Stimulated activated CD8-positive, alpha-beta memory T cell treated with anti-CD3 and anti-CD28 coated beads, Interleukin-7, amount 100 ng/mL, for 1 hour (primary cell): ENCODE measurements at places on chromosomes 5 and 9.

DNA sequence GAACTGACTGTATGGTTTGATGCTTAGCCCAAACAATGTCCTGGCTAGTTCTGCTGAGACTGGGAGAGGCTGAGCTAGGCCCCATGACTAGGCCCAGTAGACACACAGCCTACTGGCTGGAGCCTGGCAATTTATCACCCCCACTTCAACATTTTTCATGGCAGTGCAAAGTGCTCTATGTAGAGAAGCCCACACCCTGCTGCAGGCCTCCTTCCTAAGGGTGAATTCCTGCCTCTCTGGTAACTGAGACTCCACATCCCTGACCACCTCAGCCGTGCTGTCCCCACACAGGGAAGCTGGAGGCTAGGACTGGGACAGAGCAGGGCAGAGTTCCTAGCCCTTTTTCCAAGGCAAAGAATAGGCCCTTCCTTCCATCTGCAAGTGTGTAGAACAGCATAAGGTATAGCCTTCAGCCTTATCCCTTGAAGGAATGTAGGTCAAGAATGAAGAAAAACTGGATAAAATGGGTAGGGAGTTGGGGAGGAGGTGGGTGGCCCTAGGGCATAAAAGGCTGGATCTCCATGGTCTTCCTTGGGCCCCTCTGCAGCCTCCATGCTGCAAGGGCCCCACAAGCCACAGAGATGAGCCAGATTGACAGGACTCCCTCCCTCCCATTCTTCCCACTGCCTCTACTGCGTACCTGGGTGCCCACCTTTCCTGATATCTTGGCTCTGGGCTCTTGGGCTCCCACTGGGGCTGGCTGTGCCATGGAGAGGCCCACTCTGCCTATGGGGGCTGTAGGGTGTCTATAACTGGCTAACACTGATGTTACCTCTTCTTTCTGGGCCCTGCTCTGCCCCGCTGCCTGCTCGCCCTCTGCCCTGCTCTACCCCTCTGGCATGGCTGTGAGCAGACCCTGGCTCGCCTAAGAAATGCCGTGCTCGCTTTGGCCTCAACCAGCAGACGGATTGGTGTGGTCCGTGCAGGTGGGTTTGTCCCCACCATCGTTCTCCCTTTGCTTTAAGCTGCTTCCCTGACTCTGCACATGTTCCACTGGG, 29.8 kb downstream of the TCF7 start:
- no peak for DNase-seq

DNA sequence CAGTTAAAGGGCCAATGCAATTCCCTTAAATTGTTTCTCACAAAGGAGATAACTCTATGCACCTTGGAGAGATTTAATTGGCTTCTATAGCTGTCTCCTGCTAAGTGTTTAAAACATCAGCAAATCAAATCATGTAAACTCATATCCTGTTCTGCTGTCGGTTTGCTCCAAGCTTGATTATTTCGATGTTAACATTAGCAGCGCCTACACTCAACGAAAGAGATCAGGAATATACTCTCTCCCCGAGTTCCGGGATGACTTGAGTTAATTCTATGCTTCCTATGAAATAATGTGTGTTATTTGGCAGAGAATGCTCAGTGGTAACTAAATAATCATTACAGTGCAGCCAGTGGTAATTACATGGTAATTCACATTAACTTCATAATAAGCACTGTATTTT, 338.6 kb downstream of the EBF1 start:
- DNase-seq = no peak

GRCh38 chr9:95137587-95138145, 179.8 kb downstream of the FANCC start:
- DNase-seq = no peak

- DNase-seq = no peak
Observed at GRCh38 chr5:111124793-111125192, 32.6 kb downstream of the WDR36 start.

DNA sequence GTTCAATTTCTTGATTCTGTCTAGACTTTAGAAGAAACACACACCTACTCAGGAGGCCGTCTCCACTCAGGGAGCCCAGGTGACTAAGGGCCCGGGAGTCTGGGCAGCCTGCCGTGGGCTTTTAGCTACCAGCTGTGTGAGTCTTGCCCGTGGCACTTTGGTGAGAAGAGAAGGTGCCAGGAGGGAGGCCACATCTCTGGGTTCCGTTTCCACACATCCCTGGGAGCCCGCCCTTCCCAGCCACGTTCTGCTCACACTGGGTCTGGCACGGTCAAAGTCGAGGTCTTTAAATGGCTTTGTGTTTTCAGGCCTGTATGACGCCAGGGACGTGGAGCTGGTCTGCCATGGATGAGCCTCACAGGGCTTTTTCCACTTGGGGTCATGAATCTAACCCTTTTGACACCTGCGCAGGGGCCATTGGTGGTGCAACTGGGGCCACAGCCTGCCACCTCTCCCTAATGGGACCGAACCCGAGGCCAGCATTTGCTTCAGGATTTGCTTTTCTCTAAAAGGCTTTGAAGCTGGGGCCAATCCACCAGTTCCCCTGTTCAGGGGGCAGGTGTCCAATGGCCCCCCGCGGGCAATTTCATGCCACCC, 17.2 kb upstream of the FCN2 start:
- DNase-seq = no peak

- no peak for DNase-seq
Observed at GRCh38 chr9:11159318-11159862, 546.6 kb upstream of the PTPRD start.

- no peak for DNase-seq
Observed at GRCh38 chr5:39256477-39257235, 37.3 kb upstream of the FYB1 start.

GRCh38 chr5:1782385-1783215, 17.0 kb downstream of the MRPL36 start:
- DNase-seq = no peak

GRCh38 chr9:81827616-81828296, 100.5 kb upstream of the SPATA31D4 start:
- no peak for DNase-seq

- DNase-seq = no peak
Observed at GRCh38 chr5:147685993-147686392, 96.5 kb downstream of the JAKMIP2 start.

DNA sequence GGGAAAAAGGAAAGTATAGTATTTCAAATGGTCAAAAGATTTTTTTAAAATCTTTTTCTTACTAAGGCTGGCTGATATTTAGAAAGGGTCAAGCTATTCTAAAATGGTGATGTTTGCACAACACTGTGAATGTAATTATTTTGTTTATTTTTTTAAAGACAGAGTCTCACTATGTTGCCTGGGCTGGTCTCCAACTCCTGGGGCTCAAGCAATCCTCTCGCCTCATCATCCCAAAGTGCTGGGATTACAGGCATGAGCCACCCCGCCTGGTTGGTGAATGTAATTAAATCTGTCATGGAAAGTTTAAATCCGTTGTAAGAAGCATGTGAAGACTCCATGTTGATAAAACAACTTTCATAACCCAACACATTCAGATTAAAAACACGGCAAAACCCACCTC, 2.6 kb downstream of the UBTD2 start:
- DNase-seq = no peak

DNA sequence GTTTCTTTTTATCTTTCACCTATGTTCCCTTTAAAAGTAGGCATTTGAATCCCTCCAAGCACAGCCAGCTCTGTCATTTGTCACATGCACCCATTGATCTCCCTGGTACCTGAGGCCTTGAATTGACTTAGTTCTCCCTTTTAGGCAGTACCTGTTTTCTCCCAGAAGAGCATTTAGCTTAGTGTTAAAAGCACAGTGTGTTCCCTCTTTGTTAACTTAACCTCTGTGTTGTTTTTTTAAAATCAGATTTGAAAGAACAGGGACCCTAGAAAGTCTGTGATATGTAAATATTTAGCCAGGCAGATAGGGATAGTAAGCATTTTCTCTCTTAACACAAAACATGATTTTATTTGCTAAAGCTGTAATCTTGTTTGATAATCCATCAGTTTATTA, 113.8 kb upstream of the SPATA31D4 start:
- no peak for DNase-seq

GRCh38 chr5:181191526-181192336, 13.3 kb downstream of the TRIM7 start:
- DNase-seq = peak; percentile 97

DNA sequence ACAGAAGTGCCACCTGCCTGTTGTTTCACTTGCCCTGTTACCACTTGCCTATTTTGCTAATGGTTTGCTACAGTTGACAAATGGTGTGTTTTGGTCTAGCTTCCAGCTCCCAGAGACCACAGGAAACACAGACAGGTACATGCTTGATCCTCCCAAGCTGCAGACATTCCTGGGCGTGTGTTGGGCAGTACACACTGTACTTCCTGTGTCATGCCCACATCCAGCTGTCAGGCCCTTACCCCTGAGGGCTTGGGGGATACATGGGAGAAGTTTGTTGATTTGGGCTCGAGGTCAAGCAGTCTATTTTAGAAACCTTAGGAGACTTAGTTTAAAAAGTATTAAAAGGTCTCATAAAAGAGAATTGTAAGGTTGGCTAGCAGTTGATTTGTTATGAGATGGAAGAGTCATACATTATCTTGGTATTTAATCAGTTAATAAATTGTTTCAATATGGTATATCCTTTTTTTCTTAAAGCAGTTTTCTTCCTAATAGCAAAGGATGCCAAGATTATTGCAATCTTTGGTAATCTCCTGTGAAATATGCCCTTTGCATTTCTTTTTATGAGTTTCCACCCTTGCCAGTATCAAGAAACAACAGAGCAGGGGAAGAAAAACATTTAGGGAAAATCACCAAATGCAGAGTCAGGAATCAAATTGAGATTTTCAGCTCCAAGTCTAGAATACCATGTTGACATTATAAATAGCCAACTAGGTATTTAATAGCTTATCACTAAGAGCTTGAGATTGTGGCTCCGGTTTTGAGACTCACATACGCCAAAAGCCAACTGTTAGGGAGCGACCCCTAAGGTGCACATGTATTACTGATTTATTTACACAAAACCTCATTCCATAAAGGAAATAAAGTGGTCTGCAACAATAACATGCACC, 52.3 kb upstream of the CD180 start:
- DNase-seq = no peak

- DNase-seq = no peak
Observed at GRCh38 chr5:1467341-1468246, 22.4 kb upstream of the SLC6A3 start.

GRCh38 chr9:122075135-122076030, 17.7 kb downstream of the TTLL11 start:
- DNase-seq = no peak

- no peak for DNase-seq
Observed at GRCh38 chr9:90449213-90449925, 193.3 kb downstream of the DIRAS2 start.

DNA sequence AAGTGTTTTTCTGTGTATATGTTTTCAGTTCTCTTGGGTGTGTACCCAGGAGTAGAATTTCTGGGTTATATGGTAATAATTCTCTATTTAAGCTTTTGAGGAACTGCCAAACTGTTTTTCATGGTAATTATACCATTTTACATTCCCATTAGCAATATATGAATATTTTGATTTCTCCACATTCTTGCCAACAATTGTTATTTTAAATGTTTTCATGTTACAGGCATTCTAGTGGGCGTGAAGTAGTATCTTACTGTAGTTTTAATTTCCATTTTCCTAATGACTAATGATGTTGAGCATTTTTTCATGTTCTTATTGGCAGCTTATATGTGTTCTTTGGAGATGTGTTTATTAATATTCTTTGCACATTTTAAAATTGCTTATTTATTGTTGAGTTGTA, 199.5 kb downstream of the FER start:
- no peak for DNase-seq

DNA sequence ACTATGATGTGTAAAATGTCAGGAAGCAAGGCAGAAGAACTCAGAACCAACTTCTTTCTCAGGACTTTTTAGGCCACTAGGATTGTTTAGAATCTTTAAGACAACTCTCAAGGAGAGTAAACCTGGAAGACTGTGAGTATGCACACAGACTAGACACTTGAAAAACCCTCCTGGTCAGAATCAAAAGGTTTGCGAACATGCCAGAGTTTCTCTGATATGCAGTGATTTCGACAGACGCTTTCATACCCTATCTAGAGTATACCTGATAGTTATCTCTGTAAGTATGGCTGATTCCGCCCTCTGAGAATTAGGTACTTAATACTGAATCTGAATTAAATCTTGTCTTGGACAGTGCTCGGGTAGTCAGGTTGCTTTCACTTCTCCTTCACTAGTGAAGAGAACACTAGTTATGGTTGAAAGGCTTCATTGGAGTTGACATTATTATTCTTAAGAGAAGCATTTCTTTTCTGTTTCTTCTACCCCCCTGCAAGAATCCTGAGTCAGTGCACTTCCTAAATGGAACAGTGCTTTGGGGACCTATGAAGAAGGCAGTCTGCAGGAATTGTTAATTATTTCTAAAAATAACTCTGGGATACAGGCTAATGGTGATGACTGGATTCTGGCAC, 158.1 kb downstream of the HACD4 start:
- DNase-seq = no peak

DNA sequence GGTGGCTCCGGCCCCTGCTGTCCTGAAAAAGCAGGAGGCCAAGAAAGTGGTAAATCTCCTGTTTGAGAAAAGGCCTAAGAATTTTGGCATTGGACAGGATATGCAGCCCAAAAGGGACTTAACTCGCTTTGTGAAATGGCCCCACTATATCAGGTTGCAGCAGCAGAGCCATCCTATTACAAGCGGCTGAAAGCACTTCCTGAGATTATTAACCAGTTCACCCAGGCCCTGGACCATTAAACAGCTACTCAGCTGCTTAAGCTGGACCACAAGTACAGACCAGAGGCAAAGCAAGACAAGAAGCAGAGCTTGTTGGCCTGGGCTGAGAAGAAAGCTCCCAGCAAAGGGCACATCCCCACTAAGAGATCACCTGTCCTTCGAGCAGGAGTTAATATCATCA, 89.7 kb downstream of the MLLT3 start:
- DNase-seq = no peak

DNA sequence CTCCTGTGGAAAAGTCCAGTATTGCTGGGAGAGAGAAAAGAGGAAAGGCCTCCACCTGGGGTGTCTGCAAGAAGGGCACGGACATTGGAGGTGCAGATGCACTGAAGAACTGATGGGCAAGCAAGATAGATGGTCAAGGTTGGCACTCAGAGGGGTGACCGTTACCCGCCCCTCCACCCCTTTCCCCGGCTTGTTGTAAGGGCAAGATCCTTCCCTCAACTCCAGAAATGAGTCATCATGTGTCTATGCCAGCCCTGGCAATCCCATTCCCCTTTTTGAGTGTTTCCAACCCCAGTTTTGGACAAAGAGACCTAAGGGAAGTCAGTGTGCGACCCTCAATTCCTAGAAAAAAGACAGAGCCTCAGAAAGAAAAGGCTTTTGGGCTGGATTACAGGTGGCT, 34.9 kb upstream of the ATP6V1G1 start:
- DNase-seq = no peak

DNA sequence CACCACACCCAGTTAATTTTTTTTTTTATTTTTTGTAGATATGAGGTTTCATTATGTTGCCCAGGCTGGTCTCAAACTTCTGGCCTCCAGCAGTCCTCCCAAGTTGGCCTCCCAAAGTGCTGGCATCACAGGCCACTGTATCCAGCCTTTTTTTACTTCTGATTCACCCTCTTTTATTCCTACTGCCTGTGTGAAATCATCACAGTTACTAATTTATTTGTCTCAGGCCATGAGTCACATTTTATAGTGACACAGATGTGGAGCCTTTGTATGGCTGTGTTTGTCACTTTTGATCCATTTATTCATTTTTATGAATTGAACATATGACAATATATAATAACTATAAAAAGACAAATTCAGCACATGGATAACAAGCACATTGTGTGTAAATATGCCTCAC, 67.1 kb upstream of the SNX2 start:
- no peak for DNase-seq

GRCh38 chr9:136482046-136482792, 621 bp downstream of the SEC16A start:
- DNase-seq = peak; percentile 23

- DNase-seq = no peak
Observed at GRCh38 chr5:159588941-159589340, 258.7 kb upstream of the IL12B start.

- no peak for DNase-seq
Observed at GRCh38 chr9:124675261-124676158, 95.6 kb downstream of the NR6A1 start.
